ENCODE measurements at places on chromosomes 2 and 18.

- no peak for DNase-seq
Measured at GRCh38 chr18:74533666-74534065, 634 bp upstream of the CNDP1 start.

DNA sequence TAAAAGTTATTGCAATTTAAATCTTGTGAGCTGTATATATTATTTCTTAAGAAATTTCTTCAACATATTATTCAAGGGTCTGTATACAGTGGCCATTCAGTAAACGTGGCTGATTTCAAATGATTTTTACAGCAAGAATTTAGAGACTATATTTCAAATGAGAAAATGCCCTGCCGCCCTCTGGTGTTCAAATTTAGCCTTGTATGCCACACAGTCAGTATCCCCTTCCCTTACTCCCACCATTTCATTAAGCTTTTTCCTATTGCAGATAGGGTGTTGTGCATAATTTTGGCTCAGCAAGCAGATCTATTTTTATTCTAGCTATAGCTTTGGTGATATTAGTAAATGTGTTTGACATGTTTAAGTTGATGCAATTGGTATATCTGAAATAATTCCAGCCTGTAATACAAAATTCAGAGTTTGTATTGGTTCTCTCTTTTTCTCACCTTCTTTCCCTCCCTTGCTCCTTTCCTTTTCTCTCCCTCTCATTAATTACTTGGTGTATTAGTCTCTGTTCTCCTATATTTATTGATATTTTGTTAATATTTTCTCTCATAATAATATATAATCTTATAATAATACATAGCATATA is 22.8 kb upstream of the SCN7A start:
- no peak for DNase-seq

DNA sequence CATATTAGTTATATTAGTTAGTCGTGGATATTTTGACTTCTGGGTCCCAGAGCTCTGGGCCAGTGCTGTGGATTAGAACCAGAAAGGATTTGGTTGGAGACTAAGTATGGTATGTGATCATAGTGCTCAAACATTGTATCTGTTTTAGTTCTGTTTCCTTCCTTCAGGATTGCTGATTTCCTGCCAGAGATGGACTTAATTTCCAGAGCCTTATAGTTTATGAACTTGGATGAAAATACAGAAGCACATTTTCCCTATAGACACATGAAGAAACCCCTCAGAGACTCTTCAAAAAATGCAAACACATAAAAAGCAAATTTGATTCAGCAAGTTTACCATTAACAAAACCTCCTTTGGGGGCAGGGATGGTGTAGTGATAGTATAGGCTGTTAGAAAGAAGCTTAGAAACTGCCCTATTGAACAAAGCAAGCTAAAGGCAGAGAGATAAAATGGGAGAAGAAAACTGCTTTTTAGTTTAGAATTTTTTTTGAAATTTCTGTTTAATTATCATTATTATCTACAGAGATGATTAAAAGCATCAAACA is 88.7 kb upstream of the EFEMP1 start:
- no peak for DNase-seq

- DNase-seq, result no peak
Measured at GRCh38 chr2:197293252-197294007, 17.1 kb downstream of the ANKRD44 start.

GRCh38 chr18:79918615-79919011 is 32.8 kb downstream of the SLC66A2 start:
- DNase-seq, result peak; percentile 1

DNA sequence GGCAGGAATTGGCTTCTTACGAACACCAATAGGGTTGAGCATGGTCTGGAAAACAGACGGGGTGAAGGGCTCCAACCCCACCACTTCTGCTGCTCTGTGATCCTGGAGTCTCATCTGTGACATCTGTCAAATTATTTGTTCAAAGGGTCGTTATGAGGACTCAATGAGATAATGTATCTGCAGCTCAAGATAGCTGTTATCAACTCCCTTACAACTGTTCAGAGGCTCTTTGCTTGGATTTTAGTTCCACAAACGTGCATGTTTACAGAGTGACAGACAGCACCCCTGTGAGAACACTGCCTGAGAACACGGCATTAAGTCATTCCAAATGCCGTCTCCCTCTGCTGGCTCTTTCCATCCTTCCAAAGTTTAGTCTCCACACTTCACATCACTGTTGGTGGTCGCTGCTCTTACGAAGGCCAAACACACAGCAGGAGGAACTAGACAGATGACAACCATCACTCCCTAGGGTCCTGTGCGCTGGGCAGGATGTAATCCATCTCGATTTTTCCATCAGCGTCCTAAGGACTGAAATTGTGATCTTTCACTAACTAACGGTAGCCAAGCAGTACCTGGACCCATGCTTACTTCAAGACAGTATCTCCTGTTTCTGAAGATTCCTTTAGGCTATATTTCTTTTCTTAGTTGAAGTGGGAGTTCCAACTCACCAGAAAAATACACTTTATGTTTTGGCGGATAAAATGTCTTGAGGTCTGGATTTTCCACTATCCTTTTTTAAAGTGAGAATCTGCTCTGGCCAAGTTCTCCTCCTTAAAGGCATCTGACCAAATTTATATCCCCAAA is 220.3 kb downstream of the ANAPC1 start:
- DNase-seq, result no peak

DNA sequence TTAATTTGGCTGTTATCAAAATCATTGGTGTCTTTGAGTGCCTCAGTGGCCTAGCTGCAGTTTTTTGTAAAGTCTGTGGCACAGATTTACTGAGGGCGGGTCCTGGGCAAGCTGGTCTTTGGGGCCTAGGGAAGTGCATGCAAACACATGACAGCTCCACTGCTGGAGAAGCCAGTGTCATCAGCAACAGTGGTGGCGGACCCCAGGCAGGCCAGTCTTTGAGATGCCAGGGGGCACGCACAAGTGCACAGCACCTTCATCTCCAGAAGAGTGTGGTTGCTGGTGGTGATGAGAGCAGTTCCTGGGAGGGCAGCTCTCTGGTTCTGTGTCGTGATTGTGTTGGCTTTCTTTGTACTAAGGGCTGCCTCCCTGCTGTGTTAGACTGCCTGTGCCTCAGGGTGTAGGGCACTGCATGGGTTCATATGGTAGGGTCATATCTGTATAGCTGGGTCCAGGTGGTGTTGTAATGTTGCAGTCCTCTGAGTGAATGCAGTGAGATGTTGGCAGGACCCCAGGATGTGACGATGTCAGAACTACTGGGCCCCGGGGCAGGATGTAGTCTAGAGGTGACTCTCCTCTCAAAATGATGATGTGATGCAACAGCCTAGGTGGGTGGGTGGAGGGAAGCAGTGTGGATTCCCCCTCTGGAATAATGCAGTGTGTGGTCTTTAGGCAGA is 646.7 kb upstream of the CDH2 start:
- DNase-seq, result no peak

DNA sequence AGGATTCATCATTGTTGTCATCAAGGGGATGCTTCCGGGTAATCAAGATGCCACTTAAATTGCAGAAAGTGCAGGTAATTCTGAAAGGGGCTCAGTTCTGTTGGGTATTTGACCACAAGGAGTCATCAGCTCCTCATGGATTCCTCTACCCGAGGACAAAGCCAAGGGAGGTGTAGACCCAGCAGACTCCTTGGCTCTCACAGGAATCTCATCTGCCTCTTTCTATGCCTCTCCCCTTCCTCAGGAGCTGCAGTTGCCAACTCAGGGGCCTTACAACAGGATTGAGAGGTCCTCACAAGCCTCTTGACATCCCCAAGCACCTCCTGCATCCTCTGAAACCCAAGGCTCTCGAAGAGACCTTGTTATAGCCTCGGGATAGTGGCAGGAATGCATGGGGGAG is 44.0 kb downstream of the ITGB6 start:
- DNase-seq, result no peak

DNA sequence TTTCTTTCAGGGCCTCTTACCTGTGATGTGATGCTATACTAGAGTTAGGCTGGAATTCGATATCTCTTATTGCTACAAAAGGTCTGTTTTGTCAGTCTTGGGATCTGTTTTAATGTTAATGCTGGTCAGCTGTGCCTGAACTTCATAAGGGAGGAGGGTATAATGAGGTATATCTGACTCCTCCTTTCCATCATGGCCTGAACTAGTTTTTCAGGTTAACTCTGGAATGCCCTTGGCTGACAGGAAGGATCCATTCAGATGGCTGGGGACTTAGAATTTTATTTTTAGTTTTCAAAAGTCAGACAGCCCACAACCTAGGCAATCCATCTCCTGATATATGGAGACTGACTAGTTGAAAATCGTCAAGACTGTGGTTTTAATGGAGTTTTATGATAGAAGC is 35.9 kb upstream of the TBC1D8 start:
- DNase-seq, result no peak

Data from activated CD4-positive, alpha-beta T cell treated with anti-CD3 and anti-CD28 coated beads, Interleukin-2, amount 50 U/mL, for 48 hours (primary cell).